ENCODE measurements at places on chromosomes 1 and 21. TPM values are rescaled to one million over a fixed set of nuclear protein-coding genes. Genes with fewer than 3 reads are reported as not detected.

Gene NBPF4
- 0.10 TPM for total RNA-seq

Gene BLZF1
- 16.0 TPM for total RNA-seq

Gene ZC3H12A
- total RNA-seq = 36.2 TPM

Gene OXCT2
- total RNA-seq = 2.8 TPM

Gene OR2L5
- not detected for total RNA-seq

Gene CELA3B
- not detected for total RNA-seq

Gene PLA2G2C
- total RNA-seq = not detected

Gene CNTN2
- total RNA-seq = not detected

Gene SIM2
- total RNA-seq = not detected

Gene PADI1
- total RNA-seq = not detected

Gene TMEM82
- not detected for total RNA-seq

Gene OR2T29
- not detected for total RNA-seq

Gene PIK3CD
- total RNA-seq = 150 TPM

Gene CFHR2
- total RNA-seq = not detected

Gene PRKAA2
- total RNA-seq = not detected

Gene CDC14A
- total RNA-seq = 18.4 TPM

Gene HNRNPR
- total RNA-seq = 197 TPM

Gene HYI
- 5.0 TPM for total RNA-seq

Gene PTCH2
- 0.46 TPM for total RNA-seq
